ENCODE measurements at places on chromosomes 7 and 10. TPM values are rescaled to one million over a fixed set of nuclear protein-coding genes. Genes with fewer than 3 reads are reported as not detected.

DNA sequence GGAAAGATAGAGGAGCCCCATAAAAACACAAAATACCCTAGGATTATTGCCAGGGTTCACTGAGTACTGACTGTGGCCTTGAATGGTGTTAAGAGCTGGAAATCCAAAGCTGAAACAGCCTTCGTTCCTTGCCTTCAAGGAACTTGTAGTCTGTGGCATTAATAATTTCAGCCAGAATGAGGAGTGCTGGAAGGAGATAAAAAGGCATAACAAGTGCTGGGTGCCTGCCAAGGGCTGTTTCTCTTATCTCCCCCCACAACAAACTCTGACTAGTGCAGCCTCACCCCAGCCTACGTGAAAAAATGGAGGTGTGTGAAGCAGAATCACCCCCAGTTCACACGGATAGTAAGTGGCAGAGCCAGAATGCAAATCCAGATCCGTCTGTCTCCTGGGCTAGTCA is 199.1 kb upstream of the LYZL2 start:
- peak; percentile 61 for DNase-seq

DNA sequence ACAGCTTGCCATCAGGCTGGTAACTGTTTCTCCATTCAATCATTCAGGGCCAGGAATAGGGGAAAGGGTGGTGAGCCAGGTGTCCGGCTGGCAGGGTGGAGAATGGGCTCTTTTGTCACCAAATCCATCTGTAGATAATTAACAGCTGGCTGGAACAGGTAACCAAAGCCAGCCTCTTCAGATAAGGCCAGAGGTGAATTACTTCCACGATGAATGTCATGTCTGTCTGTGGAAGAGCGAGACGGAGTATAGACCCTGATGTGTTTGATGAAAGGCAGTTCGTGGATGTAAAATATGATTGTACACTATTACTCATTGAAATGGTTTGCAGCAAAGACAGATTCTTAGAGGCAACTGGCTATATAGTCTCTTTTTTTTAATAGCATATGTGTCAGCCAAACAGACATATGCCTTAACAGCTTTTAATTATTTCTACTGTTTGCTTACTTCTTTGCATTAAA is 149.8 kb downstream of the KLF6 start:
- DNase-seq, result no peak

- no peak for DNase-seq
These were observed 2.5 kb downstream of the UNC5B start for GRCh38 chr10:71214641-71215559.

DNA sequence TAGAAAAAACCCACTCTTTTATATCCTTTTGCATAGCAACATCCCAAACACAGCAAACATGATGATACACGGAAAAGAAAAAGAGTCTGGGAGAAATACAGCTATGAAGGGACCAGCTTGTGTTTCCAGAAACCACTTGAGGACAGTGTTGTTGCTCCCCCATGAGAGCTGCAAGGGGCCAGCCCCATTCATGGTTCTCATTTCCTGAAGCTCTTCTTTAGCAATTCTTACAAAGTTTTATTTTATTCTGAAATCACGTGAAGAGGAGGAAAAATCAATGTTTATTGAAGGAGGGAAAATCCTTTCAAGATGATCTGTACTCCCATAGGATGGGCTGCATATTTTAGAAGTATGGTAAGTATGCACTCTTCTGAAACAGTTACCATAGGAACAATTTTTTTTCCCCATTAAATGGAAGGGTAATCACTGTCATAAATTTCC is 17.5 kb upstream of the PRTFDC1 start:
- no peak for DNase-seq

- no peak for DNase-seq
These were observed 130.4 kb downstream of the PRKG1 start for GRCh38 chr10:51204701-51205100.

DNA sequence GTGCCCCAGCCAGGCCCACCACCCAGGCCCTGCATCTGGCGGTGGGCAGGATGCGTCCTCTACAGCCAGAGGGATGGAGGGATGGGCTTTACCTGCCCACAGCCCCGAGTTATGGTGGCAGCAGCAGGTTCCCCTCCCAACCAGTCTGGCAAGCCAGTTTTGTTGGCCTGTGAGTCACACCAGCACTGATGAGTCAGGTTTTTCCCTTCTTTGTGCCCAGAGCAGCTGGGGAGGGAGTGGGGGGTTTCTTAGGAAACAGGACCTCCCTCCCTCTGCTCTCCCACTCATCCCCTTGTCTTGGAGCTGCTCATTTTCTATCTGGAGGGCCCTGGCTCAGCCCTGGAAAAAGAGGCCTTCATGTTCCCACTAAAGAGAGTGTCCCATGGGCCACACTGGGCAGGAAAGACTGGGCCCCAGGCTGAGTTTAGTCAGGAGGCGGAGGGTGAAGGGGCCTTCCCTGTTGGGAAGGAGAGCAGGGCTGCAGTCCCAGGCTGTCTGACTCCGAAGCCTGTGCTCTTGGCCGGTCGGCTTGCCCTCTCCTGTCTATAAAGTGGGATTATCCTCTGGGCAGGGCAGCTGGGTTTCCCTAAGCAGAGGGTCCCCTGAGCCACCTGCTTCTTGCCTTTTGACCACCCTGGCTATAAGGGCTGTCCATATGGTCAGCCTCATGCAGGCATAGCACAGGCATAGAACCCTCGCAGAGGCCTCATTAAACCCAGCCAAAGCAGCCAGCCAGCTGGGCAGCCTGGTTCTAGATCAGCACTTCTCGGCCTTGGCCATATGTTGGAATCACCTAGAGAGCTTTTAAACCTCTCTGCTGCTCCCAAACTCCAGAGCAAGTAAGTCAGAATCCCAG is 30.2 kb upstream of the ANKRD2 start:
- peak; percentile 97 for DNase-seq

- DNase-seq, result peak; percentile 87
These were observed 35.3 kb downstream of the INPP5F start for GRCh38 chr10:119761106-119761505.

DNA sequence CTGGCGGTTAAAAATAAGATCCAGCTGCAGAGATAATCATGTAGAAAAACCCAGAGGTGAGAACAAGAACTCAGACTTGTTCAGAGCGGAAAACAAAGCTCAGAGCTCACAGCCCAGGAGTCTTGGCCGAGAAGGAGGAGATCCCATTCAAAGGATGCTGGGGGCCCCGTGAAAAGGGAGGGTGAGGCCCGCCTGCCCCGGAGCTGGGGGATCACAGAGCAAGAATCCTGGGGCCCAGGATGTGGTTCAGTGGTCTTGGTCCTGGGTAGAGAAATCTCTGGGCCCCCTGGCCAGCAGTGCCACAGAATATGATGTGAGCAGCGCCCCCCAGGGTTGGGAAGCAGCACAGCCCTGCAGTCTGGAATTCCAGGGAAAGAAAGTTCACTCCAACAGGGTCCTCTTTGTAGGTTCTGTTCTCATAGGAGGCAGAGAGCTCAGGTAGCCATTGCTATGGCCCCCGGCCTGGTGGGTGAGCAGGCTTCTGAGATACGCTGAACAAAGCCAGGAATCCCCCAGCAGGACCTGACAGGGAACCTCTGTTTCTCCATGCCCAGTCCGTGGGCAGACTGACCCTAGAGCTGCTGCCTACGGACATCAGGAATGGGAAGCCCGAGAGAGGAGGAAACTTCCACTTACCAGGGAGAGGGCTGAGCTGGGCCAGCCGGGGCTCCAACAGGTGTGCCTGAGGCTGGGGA is 77.7 kb upstream of the GNA12 start:
- DNase-seq, result no peak

GRCh38 chr7:110317541-110318265 is 773.2 kb upstream of the LRRN3 start:
- peak; percentile 34 for DNase-seq

DNA sequence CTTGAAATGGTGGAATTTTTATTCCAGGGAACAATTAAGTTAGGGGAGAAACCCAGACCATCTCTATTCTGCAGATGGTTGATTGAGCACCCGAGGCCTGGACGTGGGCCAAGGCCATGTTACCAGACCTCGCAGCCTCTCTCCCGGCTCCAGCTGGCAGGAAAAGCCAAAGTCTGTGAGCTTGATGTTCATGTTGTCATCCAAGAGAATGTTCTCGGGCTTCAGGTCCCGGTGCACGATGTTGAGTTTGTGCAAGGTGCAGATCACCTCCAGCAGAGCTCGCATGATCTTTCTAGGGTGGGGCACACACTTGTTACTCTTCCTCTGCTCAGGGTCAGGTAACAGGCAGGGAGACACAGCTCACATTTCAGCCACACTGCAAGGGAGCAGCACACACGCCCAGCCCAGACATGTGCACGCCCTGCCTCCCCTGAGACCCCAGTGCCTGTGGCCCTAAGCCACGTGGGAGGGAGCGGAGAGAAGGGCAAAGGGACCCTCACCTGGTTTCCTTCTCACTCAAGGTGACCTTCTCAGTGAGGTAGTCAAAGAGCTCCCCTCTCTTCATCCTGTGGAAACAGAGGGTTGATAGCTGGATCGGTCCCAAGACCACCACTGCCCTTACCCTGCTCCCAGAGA is 9.5 kb downstream of the PHKG1 start:
- no peak for DNase-seq

DNA sequence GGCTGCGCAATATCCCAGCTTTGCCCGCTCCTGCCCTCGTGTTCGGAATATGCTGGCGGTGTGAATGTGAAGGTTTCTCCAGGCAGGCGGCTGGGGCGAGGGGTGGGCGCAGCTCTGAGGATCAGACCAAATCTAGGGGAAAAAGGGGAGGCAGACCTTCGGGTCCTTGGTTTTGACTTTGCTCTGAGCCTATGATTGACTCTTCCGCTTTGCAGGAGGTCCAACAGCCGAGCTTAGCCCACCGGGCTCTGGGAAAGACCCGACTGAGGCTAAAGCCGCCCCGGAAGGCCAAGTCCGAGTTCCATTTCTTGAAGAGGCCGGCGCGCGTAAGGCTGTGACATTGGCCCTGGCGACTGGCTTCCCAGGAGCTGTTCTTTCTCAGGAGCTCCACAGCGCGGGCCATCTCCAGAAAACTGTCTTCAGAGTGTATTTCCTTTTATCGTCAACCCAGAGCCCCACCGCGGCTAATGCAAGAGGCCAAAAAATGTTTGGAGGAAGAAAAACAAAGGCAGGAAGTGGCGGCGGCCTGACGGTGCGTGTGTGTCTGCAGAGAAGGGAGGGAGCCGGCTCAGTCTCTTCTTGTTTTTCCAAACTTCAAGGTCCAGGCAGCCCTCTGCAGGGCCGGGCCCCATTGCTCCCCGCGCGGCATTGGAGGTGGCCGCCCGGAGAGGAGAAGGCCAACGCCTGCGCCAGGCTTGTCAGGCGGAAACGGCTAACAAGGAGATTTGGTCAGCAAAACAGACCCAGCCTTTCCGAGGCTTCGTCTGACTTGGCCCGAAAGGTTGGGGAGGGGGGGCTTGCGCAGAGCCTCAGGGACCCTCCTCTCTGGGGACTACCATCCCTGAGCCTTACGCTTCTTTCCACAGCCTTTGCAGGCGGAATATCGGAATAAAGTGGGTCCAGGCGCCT is 3.6 kb upstream of the HOXA11 start:
- no peak for DNase-seq

- no peak for DNase-seq
These were observed at the start of gene ACSL5 for GRCh38 chr10:112373912-112374338. ACSL5 (plus strand) TSS chr10:112374116; CDS start chr10:112394947, 20,831 bp downstream.

DNA sequence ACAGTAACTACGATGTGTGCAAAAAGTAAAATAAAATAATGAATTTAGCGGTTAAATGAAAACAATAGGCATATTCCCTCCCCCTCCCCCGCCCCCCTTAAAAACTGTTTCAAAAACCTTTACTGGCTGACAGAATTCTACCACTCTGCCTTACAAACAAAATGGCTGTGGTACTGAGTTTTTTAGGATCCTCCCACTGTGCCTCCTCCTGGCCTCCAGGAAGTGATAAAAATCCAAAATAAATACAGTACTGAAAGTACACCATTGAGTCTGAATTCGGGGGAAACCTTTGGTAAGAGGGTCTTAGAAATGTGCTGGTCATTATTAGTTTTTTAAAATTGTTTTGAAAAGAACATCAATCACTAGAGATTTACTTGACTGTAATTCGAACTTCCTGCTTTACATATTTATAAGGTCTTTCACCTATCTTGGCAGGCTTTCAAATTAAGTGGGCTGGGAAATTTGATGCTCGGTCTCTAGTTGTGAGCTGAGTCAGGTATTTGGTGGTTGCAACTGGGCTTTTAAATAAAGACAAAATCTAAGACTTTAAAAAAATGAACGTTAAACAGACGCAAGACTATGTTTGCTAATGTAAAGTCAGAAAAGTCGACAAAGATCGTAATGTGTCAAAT is 32.5 kb upstream of the EPC1 start:
- peak; percentile 74 for DNase-seq

GRCh38 chr10:50439806-50440205 is 183.9 kb downstream of the SGMS1 start:
- peak; percentile 60 for DNase-seq

- no peak for DNase-seq
These were observed 37.6 kb upstream of the PDCD4 start for GRCh38 chr10:110833941-110834628.

DNA sequence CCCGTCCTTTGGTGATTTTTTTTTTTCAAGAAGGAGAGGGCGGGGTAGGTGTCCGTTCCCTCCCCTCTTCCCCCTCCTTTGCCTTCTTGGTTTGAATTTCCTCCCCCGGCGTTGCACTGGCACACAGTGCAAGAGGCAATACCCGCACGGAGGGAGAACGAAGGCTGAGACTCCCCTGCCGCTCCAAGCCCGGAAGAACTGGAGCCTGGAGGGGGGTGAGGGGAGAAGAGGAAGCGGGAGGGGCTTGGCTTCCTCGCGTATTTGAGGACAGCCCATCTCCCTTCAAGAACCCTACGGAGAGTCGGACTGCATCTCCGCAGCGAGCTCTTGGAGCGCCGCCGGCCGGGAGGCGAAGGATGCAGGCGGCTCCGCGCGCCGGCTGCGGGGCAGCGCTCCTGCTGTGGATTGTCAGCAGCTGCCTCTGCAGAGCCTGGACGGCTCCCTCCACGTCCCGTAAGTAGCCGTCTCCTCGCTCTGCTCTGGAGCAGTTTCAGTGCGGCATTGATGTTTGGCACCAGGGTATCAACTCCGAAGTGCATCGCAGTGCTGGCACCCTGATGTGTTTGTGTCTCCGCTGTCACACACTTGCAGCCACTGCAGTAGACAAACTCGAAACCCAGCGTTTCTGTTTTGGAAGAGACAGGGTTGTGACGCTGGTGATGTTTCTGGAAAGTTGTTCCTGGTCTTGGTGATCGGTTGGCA is at the start of gene CNTNAP2:
Gene CNTNAP2, plus strand, starts transcription at position 281 of the 702 bp plus-strand sequence. Its CDS starts 76 bp downstream, at position 357.
- peak; percentile 18 for DNase-seq

- no peak for DNase-seq
These were observed 18.5 kb downstream of the EIF3B start for GRCh38 chr7:2373124-2373556.

- peak; percentile 41 for DNase-seq
These were observed 103.1 kb upstream of the PLXDC2 start for GRCh38 chr10:19713159-19713558.

- no peak for DNase-seq
These were observed 144.2 kb downstream of the ELFN1 start for GRCh38 chr7:1814089-1814811.

GRCh38 chr10:113644185-113645120 is 19.4 kb downstream of the NRAP start:
- DNase-seq, result peak; percentile 82

Gene INSIG1
- total RNA-seq, result 55.7 TPM

Gene CHAT
- total RNA-seq, result 1.00 TPM

Gene NUTM2D
- total RNA-seq, result 6.2 TPM

Gene HEPACAM2
- not detected for total RNA-seq

Gene VIPR2
- 0.43 TPM for total RNA-seq

Gene NDUFA5
- total RNA-seq, result 48.9 TPM

Gene BAIAP2L1
- 20.4 TPM for total RNA-seq

Gene SLC29A4
- total RNA-seq, result 8.2 TPM

Gene SPRN
- total RNA-seq, result 3.7 TPM

Gene SSBP1
- 146 TPM for total RNA-seq
